Coronary artery (tissue), 2 donors: ENCODE measurements at places on chromosomes 1 and 21.
A peak's percentile ranks its signal among the peaks of the same experiment; 100 is the strongest.

DNA sequence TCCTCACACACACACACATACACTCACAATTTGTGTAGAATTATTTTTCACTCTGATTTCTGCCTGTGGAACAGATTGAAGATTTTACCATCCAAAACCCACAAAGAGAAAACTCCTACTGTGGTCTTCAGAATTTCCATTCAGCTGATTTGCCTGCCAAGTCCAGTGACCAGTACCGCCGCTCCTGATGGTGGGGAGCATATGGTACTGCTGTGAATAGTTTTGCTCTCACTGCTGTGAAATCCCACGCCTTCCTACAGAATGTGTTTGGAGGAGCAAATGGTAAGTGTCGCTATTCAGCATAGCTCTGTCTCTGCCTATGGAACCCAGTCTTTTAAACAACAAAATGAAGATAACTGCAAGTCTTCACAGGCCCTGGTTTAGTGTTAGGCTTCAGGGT lies 629.5 kb downstream of the LMO4 start:
- no peak for DNase-seq

GRCh38 chr1:27399251-27400025 lies 7.0 kb downstream of the GPR3 start:
- DNase-seq: no peak

GRCh38 chr21:41868062-41868710 lies 11.0 kb downstream of the PRDM15 start:
- DNase-seq: no peak

DNA sequence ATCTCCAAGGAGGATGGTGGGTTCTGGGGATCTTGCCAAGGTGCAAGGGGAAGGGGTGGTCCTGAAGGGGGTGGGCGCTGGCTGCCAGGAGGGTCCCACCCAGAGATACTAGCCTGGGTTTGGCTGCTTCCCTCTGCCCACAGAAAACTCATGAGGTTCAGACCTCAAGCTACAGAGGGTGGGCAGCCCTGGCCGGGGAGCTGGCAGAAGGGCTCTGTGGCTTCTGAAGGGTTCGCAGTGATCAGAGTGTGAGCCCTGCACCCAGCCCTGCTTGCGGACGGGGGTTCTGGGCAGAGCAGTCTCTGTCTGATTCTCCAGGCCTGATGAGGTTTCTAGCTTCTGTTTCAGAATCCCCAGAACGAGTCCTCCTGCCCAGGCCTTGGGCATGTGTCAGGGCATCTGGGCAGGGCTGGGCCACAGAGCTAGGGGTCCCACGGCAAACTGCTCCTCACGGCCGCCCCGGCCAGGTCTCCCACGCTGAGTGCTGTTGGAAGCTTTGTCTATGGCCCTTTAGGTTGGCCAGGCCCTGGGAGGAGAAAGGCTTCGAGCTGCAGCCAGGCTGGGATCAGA lies 635 bp upstream of the MMEL1 start:
- DNase-seq: peak; percentile 47

GRCh38 chr1:170790175-170790574 lies 126.2 kb downstream of the PRRX1 start:
- DNase-seq: no peak

DNA sequence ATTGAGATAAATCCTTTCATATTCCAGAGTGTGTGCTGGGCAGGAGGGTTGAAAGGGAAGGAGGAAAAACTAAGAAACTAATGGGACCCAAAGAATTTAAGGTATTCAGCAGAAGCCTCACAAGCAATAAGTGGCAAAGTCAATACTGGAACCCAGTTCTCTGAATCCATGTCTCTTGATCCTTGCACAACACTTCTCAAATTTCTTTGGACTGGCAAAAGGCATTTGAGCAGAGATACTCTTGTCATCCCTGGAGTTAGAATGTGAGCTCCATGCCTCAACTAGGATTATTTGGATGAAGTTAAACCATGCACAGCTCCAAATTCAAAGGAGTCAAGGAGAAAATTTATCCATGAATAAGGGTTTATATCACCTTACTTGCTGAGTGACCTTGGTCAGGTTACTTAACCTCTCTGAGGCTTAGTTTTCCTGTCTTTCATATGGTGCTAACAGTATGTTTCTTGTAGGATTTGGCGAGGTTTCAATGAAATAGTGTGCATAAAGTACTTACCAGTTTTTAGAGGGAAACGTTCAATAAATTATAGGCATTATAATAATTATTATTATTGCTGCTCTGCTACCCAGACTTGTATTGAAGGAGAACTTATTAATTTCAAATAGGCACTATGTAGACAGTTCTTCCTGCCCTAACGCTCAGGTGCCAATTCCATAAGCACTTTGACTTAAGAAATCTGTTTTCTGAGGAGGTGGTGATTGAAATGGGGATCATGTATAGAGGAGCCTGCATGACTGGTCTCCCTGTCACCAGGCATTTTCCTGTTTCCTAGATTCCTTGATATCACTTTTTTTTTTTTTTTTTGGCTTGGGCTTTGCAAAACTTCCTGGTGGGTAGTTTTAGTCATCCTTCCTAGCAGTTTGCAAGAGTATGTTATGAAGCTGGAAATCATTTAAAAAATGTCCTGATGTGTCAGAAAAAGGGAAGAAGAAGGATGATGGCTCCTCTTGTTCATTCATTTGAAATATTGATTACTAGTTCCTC lies 125.0 kb upstream of the JUN start:
- no peak for DNase-seq

DNA sequence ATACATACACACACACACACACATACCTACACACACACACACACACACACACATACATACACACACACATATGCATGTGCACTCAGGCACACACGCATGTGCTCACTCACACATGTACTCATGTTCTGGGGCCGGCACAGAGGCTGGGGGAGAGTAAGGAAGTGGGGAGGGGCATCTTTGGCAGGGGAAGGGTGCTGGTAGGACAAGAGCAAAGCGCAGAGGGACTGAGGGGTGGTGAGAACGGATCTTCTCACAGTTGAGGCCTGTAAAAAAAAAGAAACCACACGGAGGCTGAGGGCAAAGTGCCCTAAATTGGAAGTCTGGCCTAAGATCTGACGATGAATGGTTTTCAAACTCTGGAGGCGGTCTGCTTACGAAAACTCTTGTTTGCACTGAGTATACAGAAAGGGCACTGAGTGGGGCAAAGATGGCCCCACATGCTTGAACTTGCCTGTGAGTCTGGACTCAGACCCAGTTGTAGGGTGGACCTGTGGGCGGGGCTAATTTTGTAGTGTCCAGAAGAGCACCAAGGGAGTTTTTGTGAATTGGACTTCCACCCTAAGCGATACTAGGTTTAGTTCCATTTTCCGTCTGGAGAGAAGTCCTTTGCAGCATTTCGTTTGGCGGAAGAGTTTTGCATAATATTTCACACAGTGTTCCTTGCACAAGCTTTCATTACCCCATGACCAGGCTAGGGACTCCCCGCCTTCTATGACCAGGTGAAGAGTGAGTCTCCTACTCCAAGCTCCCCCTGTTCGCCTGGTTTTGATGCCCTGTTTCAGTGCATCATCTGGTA lies 79.3 kb upstream of the LYST start:
- DNase-seq: no peak

- DNase-seq: no peak
Measured at GRCh38 chr1:15158506-15159165, 5.1 kb downstream of the TMEM51 start.

DNA sequence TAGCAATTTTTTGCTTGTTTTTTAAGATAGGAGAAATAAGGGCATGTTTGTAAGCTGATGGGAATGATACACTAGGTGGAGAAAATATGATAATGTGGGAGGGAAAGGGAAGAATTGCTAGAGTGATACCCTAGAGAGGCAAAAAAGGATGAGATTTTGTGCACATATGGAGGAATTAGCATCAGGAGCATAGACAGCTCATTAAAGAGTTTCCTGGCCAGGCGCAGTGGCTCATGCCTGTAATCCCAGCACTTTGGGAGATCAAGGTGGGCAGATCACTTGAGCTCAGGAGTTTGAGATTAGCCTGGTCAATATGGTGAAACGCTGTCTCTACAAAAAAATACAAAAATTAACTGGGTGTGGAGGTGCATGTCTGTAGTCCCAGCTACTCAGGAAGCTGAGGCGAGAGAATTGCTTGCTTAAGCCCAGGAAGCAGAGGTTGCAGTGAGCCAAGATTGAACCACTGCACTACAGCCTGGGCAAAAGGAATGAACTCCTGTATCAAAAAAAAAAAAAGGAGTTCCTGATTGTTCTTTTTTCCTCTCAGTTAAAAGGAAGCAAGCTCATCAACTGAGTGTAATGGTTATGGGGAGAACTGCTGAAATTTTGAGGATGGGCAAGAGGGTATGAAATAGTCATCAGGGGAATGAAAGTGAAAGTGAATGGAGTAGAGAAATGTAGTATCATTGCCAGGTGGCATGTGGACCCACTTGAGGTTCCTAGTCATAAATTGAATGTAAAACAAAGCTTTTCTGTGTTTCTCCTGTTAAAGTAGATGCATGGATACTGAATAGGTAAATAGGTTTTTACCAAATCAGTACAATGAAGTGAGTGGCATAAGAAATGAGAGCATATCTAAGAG lies 35.5 kb downstream of the SH3GLB1 start:
- DNase-seq: no peak

- no peak for DNase-seq
Measured at GRCh38 chr1:97243973-97244560, 522.5 kb downstream of the PTBP2 start.

DNA sequence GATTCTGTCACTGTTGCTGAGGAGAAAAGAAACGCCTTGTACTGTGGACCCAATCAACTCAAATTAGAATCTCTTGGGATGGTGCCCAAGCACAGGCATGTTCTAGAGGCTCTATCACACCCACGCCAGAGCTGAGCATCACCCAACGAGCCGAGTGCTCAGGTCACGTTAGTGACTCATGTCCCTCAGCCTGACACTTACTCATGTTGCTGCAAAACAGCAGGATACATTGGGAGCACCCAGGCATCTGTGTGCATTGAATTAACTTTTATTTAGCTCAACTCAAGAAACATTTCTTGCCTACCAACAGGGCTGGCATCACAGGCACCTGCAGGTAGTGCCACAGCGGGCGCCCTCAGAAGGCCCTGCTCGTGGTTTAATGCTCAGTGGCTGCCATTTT lies 149.8 kb downstream of the ETS2 start:
- no peak for DNase-seq
